Activated CD4-positive, alpha-beta T cell treated with anti-CD3 and anti-CD28 coated beads for 24 hours (primary cell): ENCODE measurements at places on chromosomes 2 and 18.
A peak's percentile ranks its signal among the peaks of the same experiment; 100 is the strongest.

DNA sequence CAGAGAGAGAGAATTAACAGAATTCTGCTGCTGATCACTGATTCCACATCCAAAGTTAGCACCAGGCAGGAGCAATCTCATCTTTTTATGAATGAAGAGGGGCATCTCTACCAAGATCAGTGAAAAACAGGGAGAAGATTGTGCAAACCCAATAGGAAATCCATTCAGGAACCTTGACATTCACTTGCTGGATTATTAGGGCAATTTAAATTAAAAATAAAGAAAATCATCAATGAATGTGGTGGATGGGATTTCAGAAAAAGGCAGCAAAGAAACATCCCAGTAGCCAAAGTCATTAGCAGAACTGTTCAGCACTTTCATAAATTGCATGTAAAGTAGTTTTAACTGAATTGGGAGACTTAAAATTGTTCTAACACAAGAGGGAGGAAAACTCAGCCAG, 423.2 kb downstream of the TGIF1 start:
- no peak for DNase-seq

- peak; percentile 47 for DNase-seq
Measured at GRCh38 chr2:100262555-100263320, 59.6 kb downstream of the LONRF2 start.

DNA sequence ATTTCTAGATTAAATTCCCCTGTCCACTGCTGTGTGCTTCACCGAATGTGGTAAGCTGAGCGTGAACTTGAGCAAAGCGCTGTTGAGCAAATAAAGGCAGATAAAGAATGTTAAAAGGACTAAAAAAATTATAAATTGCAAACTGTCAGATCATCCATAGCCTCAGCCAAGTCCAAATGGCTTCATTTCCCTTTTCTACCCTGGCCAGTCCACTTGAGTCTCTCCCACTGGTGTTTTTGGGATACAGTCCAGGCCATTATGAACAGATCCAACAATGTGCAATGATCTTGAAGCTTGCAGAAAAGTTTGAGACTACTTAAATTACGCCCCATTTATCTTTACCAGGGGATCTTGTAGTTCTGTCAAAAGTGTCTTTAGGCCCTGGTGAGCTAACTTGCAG, 254.6 kb upstream of the PIK3C3 start:
- DNase-seq: no peak

- DNase-seq: no peak
Measured at GRCh38 chr2:57330447-57330846, 716.2 kb upstream of the VRK2 start.

- no peak for DNase-seq
Measured at GRCh38 chr2:65023742-65024141, 32.5 kb upstream of the CEP68 start.

DNA sequence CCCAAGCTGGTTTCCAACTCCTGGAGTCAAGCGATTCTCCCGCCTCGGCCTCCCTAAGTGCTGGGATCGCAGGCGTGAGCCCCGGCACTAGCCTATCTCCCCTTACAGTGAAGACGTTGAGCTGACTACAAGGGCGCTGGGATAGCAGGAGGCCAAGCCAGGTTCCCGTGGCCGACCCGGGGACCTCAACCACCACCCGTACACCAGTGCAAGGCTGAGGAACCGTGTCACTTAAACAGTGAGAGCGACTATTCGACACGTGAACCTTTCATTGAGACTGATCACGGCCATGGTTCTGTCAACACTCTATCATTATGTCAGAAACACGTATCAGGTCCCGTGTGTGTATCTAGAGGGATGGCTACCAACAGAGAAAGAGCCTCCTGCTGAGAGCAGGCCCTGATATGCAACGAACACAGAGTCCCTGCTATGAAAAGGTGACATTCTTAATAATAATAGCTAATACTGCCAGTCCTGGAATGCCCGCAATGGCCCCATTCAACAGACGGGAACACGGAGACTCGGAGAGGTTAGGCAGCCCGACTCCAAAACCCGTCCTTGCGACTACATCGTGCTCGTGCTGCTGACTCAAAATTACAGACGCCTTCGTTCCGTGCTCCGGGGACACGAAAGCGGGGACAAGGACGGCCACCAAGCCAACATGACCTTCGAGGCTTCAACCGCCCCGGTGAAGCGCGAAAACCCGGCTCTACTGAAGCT, 833 bp downstream of the AFG3L2 start:
- no peak for DNase-seq

DNA sequence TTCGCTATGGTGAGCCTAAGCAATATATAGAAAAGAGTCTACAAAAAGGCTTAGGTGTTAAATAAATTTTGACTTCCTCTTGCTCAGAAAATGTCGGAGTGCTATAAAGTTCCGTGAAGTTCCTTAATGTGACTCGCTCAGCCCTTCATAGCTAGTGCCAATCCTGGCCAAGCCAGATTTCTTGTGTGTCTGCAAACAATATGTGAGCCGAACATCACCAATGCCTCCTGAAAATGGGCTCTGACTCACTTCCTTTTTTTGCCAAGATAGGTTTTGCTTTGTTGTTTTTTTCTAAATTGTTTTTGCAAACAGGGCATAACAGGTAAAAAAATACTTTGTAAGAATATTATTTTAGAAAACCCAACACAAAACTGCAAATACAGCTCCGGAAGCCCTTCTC, 26.1 kb downstream of the CDC42EP3 start:
- DNase-seq: no peak

- no peak for DNase-seq
Measured at GRCh38 chr18:23188068-23188760, 52.9 kb downstream of the CABLES1 start.

- DNase-seq: no peak
Measured at GRCh38 chr2:173991856-173992588, 26.8 kb upstream of the SP3 start.

- DNase-seq: no peak
Measured at GRCh38 chr2:108905176-108905575, 83.8 kb downstream of the EDAR start.

DNA sequence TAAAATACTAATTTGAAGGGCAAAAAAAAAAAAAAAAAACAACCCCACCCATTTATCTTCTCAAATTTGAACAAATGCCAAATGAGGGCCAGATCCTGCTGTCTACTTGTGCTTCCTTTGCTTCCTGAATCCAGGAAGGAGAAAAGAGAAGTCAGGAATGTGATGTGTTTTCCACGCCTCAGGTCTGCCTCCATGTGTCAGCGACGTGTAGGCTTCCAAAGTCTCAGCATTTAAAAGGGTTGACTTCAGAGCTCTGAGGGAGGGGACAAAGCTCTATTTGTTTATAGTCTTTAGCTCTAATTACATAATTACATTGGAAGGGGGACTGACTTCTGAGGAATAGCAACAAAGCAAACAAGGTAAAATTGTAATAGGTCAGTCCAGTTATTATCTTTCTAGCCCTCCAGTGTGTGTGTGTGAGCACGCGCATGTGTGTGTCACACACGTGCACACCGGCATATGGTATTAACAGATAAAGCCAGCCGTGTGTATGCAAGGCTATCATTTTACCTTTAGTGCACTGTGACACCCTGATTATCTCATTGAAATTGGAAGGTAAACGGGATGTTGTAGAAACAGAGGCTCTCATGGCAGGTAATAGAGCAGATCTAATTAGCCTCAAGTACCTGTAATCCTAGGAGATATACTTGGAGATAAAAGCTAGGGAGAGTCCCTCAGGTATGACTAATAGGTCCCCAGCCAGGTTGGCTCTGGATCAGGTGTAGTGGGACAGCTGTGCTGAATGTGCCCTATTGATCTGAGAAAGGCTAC, 911.4 kb upstream of the ZEB2 start:
- no peak for DNase-seq

GRCh38 chr18:3914833-3915610, 465.1 kb downstream of the TGIF1 start:
- DNase-seq: no peak

DNA sequence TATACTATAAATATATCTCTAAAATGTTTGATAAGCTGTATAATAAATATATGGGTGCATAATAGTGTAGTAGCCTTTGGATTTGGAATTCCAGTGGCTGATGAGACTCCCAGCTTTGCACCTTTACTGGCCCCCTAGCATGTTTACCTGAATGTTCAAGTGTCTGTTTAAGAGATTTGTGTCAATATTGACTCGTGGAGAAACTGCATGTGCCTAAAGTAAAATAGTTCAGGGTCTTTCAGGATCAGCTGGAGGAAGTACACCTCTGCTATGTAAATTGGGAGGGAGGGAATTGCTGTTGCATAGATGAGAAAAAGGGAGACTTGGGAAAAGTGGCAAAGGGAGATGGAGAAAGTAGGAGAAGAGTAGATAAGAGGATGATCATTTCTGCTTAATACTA, 23.9 kb downstream of the ME2 start:
- no peak for DNase-seq

DNA sequence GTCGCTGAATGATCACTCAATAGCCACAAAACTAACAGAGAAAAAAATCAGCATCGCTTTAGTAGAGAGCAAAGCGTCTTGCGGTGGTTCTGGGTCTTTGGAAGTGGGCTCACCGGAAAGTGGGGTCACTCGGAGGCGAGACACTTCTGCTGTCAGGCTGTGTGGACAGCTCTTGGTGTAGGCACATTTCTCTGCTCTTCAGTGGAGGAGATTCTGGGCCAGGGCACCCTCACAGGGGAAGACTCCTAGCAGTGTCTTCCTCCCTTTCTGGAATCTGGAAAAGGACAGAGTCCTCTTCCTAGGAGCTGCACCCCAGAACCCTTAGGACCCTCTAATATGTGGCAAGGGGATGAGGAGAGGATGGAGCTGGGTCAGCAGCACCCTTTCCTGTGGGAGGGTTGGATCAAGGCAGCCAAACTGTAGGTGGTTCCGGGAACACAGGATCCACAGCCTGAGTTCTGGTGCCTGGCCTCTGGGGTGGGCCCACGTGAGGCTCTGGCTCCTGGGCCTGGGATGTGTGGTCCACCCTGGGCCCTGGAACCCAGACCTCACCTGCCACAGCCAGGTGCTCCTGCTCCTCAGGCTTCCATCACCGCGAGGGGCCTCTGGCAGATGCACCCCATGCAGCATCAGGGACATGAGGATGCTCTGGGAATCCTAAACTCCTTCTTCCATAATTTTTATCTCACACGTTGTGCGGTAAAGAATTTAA, 25.1 kb downstream of the GPR35 start:
- DNase-seq: no peak

DNA sequence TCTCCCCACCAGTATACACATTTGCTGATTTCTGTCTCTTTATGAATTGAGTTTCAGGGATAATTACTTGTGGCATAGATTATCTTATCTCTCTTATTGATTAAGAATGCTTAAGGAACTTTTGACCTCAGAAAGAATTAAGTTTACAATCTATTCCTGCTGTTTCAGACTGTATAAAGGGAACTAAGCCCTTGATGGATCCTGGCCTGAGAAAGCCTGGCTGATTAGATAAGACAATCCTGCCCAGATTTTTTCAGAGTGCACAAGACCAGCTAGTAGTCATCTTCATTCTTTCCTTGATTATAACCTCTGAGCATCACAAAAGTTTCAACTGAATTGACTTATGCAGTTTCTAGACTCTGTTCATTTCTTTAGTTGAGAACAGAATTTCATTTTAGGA, 22.7 kb upstream of the TFPI start:
- DNase-seq: no peak

DNA sequence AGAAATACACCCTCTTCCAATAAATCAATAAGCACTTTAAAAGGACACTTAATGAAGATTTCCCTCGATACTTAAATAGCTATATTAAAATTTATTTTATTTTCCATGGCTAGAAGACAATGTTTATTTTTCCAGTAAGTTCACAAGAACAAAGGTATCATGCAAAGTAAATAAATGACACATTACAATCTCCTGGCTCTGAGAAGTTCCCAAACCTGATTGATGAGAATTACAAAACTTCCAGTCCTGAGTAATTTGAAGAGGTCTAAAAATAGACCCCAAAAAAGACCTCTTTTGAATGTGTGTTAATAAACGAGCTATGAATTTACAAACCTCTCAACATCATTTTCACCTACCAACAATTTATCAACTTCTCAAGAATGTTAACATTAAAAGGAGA, 1.5 kb upstream of the PEX13 start:
- no peak for DNase-seq

- no peak for DNase-seq
Measured at GRCh38 chr2:29022679-29023078, 41.6 kb downstream of the TOGARAM2 start.

DNA sequence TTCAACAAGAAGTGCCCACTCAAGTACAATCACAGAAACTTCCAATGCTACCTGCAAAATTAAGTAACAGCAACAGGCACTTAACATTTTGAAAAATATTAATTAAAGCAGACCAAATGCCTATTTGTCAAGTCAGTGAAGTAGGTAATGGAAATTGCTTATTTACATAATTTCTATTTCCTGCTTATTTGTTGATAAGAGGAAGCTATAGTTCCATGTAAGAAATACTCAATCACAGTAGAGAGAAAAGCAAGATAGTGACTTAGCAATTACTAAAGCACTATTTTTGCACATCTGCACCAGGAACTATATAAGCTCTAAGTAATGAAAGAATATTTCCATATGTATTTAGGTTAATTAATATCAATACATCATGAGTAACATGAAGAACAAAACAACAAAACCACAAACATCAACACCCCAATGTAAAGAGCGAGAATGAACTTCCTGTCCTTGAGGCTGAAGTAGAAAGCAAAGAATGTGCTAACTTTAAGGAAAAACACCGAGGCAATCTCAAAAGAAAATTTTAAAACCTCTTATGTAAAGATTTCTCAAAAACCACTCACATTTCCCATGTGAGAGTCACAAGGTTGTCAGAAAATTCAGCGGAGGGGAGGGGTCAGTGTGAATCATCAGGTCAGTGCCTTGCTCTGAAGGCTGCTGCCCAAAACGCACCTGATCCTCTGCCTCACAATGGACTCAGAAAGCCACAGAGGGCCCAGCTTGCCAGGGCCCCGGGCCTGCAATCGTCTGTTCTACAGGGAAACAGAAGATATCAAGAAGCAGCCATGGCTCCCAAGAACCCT, 12.5 kb downstream of the NPC1 start:
- DNase-seq: peak; percentile 10

DNA sequence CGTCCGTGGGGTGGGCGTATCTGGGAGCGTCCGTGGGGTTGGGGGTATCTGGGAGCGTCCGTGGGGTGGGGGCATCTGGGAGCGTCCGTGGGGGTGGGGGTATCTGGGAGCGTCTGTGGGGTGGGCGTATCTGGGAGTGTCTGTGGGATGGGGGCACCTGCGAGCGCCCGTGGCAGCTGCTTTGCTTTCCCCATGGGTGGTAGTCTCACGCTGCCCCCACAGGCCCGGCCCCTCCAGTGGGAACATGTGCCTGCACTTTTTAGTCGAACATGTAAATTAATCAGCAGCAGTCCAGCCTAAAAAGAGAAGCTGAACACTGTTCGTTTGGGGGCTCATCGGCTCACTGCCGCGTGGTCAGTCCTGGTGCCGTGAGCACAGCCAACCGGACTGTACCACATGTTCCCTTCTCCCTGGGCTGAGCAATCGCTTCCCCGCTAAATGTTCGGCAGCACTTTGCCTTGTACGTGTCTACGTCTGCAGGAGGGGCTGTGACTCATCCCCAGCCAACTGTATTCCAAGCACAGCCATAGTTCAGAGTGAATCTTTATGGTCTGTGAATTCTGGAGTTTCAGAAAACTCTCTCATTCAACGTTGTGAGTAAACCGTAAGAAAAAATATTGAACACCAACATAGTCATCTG, 271.5 kb downstream of the AGAP1 start:
- no peak for DNase-seq
